ENCODE measurements at places on chromosomes 7 and 10.

- no peak for DNase-seq
These were observed 2.8 kb upstream of the CELF2 start for GRCh38 chr10:11014671-11015445.

GRCh38 chr10:17609523-17610079, 7.6 kb downstream of the HACD1 start:
- DNase-seq, result no peak

- DNase-seq, result no peak
These were observed 1065.8 kb upstream of the GHITM start for GRCh38 chr10:83073472-83073871.

DNA sequence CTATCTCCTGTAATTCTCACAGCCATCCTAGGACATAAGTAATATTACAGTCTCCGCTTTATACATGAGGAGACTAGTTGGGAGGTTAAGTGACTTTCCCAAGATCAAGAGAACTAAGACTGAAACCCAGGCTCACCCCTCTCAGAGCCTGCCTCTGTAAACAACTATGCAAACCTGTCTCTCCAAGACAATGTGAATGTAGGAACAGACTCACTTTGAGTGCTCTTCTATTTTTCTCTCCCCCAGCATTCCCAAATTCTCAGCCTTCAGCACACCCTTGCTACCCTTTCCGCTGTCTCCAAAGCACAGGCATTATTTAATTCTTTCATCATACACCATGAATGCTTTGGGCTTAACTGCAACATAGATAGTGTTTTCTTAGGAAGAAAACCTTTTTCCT, 13.6 kb downstream of the ACTA2 start:
- DNase-seq, result no peak

- no peak for DNase-seq
These were observed 1.7 kb downstream of the SORBS1 start for GRCh38 chr10:95559471-95559870.

DNA sequence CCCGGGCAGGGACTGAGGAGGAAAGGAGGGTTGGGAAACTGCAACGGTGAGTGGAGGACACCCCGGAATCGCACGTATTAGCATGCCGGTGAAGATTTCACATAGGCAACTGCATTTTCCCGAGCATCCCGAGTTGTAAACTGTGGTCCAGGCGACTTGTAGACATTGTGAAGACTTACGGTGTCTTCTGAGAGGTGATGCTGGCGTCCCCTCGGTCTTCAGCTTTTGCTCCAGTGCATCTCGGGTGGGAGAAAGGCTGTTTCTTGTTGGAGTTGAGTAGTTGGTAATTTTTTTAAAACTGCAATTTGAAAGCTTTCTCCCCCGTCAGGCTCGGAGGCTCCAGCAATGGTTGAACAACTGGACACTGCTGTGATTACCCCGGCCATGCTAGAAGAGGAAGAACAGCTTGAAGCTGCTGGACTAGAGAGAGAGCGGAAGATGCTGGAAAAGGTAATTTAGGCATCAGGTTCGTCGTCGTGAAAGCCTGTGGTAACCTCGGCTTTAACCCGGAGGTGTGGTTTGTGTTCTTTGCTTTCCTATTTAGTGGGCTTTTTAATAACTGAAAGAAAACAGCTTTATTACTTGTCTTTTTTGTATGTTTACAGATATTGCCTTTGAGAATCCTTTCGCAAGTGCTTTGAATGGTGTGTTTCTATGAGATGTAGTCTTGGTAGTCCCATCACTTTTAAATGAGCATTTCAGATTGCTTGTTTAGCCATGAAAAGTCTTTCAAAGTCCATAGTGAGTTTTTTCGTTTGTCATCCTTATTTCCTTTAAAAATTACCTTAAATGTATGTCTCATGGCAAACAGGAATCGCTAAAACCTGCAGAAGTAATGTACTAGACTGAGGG, 687 bp downstream of the HELLS start:
- no peak for DNase-seq

- no peak for DNase-seq
These were observed 72.6 kb downstream of the AP3M1 start for GRCh38 chr10:74078037-74078436.

DNA sequence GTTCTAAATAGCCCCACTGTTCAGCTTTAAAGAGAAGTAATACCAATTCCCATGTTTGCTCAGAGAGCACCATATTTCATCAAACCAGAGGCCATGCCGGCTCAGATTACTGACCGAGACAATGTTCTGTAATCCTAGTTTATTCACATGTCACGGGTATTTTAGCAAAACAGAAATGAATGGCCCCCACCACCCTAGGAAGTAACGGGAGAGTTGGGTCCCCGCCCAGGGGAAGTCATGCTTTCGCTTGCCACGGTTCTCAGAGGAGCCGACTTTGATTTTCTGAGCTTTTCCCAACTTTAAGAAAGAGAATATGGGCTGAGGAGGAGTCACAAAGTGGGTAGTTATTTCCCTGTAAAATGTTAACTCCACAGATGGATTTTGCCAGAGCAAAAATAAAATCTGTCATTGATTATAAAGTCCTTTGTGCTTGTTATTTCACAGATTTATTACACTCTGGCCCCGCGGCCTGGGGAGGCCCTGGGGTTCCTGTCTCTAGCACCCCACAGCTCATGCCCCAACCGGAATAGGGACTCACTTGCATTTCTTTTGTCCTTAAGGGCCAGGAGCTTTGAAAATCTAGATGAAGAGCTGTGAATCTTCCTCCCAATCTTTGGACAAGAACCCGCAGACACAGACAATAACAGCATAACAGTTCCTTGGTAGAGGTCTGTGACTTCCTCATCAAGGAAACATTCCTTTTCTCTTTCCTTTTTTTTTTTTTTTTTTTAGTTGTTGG, 3.7 kb upstream of the GDF10 start:
- no peak for DNase-seq

GRCh38 chr10:35172146-35172545, 45.5 kb downstream of the CREM start:
- DNase-seq, result no peak

DNA sequence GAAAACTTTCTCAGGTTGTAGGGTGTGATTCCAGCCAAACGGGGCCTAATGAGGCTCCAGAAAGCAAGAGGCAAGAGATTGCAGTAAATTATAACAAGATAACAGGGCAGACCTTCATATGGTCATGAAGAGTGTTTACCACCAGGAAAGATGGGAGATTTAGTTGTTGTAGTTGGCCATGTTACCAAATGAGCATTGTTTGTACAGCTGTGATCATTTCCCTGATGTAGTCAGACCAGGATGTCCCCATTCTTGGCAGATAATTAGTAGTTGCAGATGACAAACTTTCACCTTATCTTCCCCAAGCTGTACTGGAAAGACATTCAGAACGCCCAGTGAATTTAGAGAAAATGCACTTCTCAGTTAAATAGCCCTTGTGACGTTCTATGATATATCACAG, 630.8 kb downstream of the ANKRD7 start:
- no peak for DNase-seq

- peak; percentile 46 for DNase-seq
These were observed 22.5 kb downstream of the IL2RA start for GRCh38 chr10:6039711-6040110.

GRCh38 chr7:140084972-140085371, 22.2 kb upstream of the PARP12 start:
- no peak for DNase-seq

DNA sequence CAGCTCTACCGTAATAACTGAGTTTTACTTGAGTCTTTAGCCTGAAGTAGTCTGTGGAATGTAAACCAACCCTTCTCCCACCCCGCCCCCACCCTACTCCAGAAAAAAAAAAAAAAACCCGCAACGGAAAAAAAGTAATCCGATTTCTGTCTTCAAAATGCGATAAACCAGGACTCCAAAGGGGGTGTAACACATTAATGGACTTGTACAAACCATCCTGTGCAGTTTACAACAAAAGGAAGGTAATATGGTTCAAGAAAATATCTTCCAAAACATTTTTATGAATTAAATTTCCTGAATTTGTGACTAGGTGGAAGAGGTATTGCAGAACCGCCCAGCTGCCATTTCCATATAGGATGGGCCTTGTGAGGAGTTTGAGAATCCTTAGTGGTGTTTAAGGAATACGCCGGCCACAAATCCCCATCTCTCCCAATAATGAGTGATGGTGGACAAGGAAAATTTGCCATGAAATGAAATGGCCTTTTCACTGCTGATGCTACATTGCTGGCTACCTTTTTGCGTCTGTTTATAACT, 10.6 kb downstream of the SKIDA1 start:
- no peak for DNase-seq

DNA sequence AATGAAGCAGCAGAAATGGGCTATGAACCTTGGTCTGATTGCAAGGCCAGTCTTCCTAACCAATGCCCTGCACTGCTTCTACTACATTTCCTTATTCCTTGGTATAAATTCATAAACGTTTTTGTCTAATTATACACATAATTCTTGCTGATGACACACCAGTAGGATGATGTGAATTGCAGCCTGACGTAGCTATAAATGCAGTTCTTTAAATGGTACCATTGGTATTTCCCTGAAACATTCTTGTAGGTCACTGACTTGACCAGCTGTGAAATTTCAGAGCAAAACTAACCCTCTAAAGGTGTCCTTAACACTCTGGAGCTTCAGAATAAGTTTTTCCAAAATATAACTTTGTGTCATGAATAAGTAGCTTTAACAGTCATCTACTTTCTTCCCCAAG, 50.8 kb downstream of the IFIT5 start:
- DNase-seq, result no peak

DNA sequence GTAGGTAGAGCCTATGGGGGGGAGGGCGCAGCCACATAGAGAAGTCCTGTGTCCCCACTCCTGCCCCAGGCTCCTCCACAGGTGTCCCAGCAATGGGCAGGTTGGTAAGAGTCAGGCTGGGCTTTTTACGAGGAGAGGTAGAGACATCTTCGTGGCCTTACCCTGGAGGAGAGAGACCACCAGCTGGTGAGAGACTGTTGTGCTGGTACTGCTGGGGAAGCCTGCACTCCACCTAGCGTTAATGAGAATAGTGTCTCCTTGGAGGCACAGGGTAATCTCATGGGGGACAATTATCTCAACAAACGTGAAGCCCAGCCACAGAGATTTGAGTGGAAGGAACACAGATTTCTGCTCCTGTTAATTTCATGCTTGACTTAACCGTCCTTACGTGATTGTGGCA, 29.5 kb upstream of the RASGEF1A start:
- DNase-seq, result no peak

DNA sequence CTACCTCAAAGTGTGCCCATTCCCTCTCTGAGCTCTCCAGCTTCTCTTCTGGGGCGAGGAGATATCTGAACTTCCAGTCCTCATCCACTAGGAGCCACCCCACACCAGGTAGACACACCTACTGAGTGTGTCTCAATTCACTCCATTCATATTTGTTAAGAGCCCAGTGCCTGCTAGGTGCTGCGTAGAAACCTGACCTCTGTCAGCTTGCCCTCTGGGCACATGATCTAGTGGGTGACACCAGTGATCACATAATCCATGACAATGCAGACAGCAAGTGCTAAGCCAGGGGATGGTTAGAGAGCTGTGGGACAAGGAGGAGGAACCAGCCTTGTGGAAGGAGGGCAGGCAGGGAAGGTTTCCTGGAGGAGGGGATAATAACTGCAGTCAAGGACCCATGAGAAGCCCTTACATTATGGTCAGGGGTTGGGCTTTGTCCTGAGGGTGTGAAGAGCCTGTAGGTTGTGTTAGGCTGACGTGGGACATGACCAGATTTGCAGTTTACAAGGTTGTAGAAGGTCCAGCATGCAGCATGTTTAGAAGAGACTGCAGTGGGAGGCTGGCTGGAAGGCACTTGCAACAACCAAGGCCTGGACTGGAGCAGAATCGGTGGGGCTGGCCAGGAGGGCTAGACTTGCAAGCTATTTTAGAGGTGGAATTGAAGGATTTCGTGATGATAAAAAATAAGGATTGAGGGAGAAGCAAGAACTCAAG, 81.8 kb downstream of the COL13A1 start:
- no peak for DNase-seq

DNA sequence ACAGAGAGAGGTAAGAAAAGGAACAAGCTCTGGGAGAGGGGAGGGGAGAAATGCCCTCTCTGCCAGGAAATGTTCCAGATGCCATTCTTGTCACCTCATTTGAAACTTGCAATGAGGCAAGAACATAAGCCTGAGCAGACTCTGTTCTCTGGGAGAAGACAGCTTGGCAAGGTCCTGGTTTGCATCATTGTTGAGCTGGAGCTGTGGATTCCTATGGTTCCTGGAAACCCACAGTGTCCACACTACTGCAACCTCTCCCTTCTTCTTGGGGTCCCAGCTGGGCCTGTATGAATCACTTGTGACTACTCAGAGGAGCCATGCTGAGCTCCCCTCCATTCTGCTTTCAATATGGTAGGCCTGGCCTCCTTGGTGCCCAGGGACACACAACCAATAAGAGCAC, 60.8 kb upstream of the HECTD2 start:
- DNase-seq, result no peak

- no peak for DNase-seq
These were observed 852 bp downstream of the FOXI2 start for GRCh38 chr10:127737563-127738511.

GRCh38 chr10:112347709-112348671, 25.9 kb upstream of the ACSL5 start:
- peak; percentile 60 for DNase-seq

DNA sequence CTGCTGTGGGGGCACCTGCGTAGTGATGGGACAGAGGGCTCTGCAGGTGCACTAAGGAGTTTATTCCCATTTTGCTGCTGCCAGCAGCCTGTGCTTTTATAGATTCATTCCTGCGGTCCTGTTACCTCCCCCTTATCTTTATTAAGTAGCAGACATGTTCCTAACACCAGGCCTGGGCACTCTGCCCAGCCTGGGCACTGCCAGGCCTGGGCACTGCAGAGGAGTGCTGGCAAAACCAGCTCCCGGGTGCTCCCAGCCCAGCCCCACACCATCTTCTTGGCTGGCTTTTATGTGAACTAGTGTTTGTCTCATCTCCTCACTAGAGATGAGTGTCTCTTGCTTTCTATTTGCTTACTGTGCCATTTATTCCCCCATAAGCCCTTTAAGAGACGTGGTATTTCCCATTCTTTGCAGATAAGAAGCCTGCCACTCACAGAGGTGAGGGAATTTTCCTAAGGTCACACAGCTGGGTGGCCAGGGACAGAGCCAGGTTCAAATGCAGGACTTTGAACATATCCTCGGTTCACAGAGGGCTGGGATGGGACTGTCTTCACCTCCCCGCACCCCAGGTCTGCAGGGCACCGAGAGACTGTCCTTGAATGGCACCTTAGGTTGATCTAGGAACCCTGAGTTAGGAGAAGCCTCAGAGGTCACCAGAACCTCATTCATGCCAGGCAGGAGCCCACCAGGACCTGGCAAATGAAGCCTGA, 14.6 kb upstream of the DRGX start:
- peak; percentile 55 for DNase-seq

DNA sequence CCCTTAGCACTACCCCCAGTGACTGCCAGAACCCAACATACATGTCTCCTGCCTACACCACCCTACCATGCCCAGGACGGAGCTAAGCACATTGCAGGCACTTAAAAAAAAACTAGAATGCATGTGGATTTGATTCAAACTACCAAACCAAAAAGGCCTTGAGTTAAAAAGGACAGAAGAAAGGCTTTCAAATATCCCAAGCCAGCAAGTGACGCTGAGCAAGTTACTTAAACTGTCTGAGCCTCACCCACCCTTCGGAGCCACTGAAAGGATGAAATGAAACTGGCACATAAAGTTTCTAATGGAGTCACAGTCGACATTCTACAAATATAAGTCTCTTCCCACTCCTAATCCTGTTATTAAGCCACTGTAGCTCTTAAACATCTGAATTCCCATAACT, 1.8 kb downstream of the CPXM2 start:
- DNase-seq, result no peak
